Muscle of leg (tissue), 16 donors: ENCODE measurements at places on chromosomes 1 and 21.
A peak's percentile ranks its signal among the peaks of the same experiment; 100 is the strongest.

DNA sequence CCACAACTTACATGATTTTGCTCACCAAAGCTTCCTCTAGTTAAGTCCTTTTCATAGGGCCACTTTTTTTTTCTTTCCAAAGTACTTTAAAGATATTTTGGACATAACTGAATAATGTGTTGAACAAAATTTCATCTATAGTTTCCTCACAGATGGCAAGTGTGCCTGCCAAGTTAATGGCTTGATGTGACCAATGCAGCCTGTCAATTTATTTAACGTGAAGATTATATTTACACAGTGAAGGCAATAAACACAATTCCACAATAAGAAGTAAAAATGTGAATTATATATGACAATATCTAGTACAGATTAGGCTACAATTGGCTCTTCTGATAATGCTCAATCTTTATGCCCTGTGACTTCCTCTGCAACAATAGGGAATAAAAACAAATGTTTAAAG, 18.0 kb downstream of the CLCA2 start:
- DNase-seq, result no peak

GRCh38 chr1:43388613-43389012, 987 bp downstream of the MED8 start:
- no peak for DNase-seq

DNA sequence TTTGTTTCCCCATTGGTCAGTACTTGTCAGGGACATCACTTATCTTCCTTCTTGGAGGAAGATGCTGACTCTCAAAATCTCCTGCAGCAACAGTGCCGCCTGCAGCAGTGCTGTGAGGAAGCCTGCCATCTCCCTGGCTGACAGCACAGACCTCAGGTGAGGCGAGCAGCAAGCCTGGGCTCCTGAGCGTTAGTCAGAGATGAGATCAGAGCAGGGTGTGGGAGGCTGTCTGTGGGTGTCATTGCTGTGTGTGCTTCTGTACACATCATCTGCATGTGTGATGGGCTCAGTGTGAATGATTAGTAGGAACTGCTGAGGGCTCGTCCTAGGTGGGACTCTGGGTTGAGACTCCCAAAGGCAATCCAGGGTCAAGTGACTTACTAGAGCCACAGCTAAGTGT, 6.1 kb downstream of the STRIP1 start:
- no peak for DNase-seq

DNA sequence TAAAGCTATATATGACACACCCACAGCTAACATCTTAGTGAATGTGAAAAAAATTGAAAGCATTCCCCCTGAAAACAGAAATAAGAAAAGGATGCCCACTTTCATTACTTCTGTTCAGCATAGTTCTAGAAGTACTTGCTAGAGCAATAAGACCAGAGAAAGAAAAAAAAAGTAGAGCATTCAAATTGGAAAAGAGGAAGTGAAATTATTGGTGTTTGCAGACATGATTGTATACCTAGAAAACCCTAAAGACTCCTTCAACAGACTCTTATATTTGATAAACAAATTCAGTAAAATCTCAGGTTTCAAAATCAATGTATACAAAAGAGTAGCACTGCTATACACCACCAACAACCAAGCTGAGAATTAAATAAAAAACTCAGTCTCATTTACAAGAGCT, 1461.0 kb downstream of the AMY1C start:
- no peak for DNase-seq

- no peak for DNase-seq
Measured at GRCh38 chr1:110475362-110476027, 24.5 kb downstream of the PROK1 start.

- peak; percentile 93 for DNase-seq
Measured at GRCh38 chr1:156705918-156706656, 704 bp upstream of the CRABP2 start.

DNA sequence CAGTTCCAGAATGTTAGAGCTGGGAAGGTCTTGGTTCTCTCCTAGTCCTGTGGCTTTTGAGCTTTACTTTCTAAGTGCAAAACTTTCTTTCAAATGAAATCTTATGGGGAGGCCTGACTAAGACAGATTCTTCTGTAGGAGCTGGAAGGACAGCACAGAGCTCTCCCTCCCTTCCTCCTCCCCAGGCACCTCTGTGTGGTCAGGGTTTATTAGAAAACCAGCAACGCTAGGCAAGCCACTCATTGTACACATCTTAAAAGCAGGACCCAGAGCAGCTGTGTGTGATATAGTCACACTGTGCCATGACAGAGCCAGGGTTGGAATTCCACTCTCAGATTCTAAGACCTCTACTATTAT, 241.1 kb upstream of the RAB4A start:
- no peak for DNase-seq

DNA sequence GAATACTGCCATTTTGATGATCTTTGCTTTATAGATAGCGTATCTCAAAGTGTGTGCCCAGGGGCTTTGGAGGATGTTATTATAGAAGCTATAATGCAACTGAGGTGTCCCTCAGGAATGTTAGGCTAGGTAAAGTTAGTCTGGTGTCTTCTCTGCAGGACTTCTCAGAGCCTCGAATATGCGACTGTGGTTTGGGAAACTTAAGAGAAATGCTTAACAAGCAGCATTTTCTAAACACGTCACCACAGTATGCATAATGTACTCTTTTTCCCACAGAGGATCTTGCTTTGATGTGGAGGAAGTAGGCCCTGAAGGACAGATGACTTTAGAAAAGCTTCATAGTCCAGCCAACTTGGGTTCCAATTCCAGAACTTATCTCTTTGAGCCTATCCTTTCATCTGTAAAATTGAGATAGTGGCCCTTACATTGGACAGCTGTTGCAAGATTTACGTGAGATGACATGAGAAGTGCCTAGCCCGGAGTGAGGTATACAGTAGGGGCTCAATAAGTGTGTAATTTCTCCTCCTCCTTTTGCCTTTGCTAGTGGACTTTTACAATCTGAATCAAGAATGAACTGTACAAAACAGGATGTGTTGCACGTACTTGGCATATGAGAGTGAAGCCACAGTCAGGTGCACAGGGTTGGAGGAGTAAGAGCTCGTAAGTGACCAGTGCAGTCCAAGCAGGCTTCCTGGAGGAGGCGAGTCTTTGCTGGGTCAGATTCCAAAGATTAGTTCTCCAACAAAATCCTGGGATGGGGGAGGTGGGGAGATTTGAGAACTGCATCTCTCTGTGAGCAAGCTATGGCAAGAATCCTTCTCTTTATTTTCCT, 29.7 kb upstream of the TRABD2B start:
- no peak for DNase-seq

DNA sequence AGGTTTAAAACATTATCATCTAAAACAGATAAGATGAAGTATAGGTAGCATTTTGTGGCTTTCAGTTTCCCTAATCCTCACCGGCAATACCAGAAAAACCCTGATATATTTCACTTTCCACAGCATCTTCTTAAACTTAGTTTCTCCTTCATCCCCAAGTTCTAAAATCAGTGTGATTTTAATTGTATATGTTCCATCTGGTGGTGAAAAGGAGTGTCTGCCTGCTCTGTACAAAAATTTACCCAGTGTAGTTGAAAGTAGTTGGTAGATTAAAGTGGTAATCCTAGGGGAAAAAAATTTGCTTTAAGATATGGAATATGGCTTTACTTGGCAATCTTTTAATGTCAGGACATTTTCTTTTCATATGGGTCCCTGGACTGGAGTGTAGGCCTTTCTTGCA, 74.3 kb downstream of the CEP350 start:
- DNase-seq, result no peak

GRCh38 chr1:218967836-218968235, 205.8 kb upstream of the LYPLAL1 start:
- DNase-seq, result no peak

GRCh38 chr21:18461743-18462142, 58.2 kb upstream of the TMPRSS15 start:
- no peak for DNase-seq

DNA sequence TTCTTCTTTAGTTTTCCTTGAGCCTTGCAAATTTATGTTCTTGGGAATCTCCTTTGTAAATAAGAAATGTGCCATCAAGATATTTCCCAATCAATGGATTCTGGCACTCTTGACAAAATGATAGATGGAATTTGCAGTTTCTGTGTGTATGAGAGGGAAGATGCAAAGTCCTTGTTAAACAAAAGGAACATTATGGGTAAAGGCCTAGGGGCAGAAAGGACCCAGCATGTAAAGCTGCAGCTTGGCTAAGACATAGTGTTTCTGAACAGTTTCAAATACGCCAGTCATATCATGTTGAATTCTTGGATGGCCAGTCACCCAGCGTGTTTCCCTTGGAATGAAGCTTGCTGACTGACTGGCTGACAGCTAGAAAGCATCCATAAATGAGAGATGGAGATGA, 210.8 kb downstream of the NFIA start:
- no peak for DNase-seq

DNA sequence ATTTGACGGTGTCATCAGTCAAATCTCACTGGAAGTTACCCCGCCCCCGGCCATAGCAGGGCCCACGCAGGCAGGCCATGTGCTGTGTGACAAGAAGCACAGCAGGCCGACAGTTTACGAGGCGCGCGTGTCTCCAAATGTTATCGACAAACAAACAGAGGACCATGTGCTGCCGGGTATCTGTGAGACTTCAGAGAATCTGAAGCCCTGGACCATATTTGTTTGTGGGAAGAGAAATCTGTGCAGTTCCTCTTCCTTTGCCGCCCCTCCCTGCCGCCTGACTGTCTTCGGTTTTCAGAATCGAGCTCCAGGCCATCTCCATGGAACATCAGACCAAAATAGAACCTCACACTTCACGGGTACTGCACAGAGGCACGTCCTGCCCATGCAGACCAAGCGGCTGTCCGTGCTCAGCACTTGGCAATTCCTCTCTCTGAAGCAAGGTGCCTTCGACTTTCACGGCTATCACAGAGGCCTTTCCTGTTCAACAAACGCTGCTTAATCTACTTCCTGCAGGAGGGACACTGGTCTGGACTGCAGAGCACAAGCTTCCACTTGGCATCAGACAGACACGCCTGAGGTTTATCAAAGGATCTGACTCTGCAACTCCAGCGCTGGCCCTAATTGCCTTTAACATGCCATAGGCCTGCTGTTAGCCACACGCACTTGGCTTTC, 135.7 kb upstream of the KRTAP19-8 start:
- peak; percentile 65 for DNase-seq

GRCh38 chr1:65459397-65459768, 38.9 kb downstream of the LEPR start:
- no peak for DNase-seq

- peak; percentile 25 for DNase-seq
Measured at GRCh38 chr1:45880930-45881329, 77.5 kb downstream of the MAST2 start.

DNA sequence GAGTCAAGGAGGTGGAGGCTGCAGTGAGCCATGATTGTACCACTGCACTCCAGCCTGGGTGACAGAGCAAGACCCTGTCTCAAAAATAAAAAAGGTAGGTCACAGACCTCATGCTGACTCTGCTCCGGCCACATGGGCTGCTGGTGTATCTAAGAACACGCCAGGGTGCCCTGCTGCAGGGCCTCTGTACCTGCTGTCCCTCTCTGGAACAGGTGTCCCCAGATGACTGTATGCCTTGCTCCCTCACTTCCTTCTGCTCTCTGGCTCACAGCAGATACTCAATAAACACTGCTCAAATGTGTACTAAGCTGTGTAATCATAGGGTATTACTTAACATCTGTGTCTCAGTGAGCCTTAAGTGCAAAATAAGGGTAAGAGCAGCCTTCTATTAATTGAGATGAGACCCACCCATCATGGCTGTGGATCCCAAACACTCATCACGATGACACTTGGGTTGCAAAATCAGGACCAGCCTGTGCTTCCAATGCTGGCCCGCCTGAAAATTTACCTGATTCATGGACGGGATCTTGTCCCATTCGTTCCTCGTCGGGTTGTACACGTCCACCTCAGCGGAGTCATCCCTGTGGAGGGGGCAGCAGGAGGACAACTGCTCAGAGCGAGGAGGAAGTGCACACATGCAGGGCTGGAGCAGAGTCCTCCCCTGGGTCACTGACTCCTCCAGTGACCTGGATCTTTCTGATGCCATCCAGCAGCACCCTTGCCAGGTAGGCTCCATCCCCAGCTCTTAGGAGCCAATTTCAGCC, 7.5 kb downstream of the KLHL21 start:
- DNase-seq, result no peak

GRCh38 chr1:27074175-27074780, 61.6 kb upstream of the TENT5B start:
- no peak for DNase-seq

GRCh38 chr1:114154963-114155322, 1.3 kb upstream of the SYT6 start:
- peak; percentile 41 for DNase-seq

DNA sequence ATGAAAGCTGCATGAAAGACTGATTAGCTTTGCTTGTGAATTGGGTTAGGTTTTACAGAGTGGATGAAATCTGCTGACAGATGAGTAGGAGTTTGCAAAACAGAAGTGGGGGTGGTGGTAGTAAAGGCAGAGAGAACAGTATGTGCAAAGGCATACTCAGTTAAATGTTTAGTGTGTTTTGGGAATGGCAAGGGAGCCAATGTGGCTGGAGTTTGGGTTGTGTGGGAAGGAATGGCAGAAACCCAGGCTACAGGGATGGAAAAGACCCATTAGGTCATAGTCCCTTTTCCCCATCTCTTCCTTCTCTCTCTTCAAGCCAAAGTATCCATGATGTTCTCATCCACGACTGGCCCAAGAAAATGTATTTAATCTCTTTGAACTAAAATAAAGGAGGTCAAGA, 362.2 kb upstream of the LYPLAL1 start:
- peak; percentile 25 for DNase-seq

DNA sequence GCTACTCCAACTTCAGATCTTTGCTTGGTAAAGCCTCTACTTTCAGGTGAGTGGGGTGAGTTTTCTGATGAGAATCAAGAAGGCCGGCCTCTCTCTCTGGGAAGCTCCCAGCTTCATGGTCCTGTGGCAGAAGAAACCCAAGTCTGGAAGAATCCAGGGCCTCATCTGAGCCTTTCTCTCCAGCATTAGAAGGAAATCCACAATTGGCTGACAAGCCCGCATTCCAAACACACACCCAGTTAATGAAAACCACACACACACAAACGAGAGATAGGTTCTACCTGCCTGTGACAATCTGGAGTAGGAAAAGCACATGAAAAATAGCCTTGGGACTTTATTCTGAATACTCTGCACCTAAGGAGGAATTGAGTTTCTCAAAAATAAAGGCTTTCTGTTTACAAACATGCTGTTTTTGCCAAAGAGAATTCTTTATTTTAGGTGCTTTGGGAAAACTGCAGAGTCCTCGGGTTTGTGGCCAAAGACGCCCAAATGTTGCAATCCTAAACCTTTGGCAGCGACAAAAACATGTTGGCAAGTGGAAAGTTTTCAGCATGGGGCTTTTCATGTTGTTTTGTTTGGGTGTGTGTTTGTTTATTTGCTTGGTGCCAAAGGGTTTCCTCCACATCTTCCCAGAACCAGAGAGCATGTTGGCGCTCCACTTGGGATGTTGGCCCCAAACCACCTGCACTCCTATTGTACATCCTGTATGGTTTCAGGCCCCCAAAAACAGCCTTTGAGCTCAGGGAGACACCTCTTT, 216.2 kb downstream of the SETD4 start:
- DNase-seq, result no peak

DNA sequence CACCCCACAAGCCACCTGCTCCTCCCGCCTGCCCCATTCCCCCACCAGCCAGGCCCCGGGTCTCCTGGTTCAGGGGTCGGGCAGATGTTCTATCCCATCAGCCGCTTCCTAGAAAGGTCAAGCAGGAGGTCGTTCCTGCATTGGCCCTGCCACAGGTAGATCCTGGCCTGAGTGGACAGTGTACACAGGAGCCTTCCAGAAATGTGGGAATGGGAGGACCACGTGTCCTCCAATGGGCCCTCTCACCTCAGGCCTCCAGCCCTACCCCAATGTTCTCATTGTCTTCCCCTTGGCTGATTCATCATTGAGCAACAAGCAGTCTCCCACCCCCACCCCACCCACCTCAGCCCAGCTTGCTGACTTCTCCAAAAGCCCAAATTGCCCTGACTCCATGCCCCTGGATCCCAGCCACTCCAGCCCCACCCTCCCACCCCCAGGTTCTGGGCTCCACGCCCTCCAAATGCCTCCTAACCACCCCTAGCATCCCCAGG, 2.1 kb downstream of the S100A16 start:
- no peak for DNase-seq
